NCI-H345 (cell line): ENCODE measurements at places on chromosomes 1 and 21.

- no peak for DNase-seq
Observed at GRCh38 chr1:31689854-31690253, 14.0 kb downstream of the COL16A1 start.

DNA sequence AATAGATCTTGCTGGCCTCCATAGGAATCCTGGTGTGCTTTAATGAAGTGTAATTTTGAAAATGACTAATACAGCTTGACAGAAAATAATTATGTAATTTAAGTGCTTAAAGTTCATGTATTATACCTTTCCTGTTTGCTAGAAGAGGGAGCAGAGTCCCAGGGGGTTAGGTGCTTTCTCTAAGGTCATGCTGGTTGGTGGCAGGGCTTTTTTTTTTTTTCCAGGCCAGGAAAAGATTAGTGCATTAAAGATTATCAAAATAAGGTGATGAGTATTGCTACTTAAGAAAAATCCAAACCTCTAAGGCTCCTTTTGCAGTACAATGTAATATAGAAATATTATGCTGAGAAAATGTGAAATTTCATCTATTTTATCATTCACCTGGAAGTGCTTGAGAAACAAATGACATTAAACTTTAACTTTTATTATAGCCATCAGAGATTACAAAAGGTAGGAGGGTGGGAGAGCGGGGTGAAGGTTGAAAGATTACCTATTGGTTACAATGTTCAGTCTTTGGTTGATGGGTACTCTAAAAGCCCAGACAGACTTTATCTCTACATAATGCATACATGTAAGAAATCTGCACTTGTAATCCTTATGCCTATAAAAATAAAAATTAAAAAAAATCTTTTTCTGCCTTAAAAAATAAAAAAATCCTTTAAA lies 110.8 kb downstream of the RABGAP1L start:
- DNase-seq: no peak

GRCh38 chr21:22201126-22201525 lies 1202.9 kb downstream of the NCAM2 start:
- no peak for DNase-seq

- no peak for DNase-seq
Observed at GRCh38 chr1:203055161-203055799, 29.0 kb downstream of the PPFIA4 start.

- no peak for DNase-seq
Observed at GRCh38 chr1:225819346-225820192, 9.6 kb downstream of the EPHX1 start.

GRCh38 chr1:54743416-54744226 lies 20.7 kb downstream of the PARS2 start:
- DNase-seq: no peak
